DMS79 treated with DMSO at 0.1 percent for 48 hours (cell line): ENCODE measurements at places on chromosomes 16 and 17.

- no peak for DNase-seq
Measured at GRCh38 chr17:19678581-19679453, 30.3 kb downstream of the ALDH3A2 start.

DNA sequence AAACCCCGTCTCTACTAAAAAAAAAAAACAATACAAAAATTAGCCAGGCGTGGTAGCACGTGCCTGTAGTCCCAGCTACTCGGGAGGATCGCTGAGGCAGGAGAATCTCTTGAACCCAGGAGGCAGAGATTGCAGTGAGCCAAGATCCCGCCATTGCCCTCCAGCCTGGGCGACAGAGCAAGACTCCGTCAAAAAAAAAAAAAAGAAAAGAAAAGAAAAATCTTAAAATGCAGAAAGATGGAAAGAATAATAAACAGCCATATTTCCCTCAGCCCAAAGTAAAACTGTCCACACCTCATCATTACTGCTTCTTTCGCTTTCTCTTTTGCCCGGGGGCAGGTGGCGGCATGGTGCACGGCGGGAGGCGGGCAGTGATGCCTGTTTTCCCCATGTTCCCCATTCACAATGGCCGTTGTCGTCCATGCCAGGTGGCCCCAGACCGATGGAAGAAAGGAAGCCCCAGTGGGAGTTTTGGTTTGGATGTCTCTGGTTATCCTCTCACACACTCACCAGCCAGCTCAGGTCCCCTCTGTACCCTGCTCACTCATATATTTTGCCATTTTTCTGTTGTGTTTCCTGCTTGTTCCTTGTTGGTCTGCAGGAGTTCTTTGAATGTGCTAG, 37.0 kb upstream of the PEMT start:
- DNase-seq: no peak

DNA sequence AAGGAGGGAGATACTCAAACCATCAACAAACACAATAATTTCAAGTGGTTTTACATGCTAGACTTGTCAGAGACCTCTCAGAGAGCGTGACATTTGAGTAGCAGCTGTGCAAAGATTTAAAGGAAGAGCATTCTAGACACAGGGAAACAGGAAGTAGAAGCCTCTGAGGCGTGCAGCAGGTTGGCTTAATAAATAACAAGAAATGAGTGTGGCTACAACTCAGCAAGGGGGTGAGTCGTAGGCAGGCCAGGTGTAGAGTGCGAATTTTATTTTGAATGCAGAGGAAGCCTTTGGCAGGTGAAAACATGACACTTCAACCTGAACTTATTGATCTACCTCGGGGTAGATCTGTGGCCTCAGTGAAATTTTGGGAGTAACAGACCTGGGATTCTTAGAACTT, 73.2 kb upstream of the MRTFB start:
- DNase-seq: peak; percentile 65

DNA sequence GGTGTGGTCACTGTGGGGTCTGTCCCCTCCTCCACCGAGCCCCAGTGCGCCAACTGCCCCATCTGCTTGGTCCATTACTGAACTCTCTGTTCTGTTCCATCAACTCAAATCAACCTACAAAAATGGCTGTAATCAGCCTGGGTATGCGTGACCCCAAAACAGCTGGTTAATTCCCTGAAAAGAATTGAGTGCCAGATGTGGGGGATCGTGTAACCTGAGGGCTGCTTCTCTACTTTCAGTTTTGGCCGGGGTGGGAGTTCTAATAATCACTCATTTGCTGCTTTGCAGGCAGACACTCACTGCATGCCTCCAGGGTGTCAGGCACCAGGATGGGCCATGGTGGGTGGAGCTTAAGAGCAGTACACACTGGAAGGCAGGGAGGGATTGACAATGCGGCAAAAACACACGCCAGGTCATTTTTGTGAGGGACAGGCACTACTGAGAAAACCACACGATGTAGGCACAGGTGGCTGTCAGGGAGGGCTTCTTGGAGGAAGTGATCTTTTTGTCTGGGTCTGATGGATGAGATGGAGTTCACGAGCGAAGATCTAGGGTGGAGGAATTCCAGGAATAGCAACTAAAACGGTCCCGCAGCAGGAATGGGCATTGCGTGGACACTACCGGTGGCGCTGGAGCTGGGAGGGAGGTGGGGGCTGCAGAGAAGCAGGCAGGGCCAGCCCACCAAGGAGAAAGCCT, 30.4 kb upstream of the SSTR5 start:
- DNase-seq: no peak

- DNase-seq: no peak
Measured at GRCh38 chr17:78053777-78054468, 74.6 kb downstream of the TMC6 start.

GRCh38 chr16:66871840-66872239, 8.5 kb upstream of the PDP2 start:
- no peak for DNase-seq

DNA sequence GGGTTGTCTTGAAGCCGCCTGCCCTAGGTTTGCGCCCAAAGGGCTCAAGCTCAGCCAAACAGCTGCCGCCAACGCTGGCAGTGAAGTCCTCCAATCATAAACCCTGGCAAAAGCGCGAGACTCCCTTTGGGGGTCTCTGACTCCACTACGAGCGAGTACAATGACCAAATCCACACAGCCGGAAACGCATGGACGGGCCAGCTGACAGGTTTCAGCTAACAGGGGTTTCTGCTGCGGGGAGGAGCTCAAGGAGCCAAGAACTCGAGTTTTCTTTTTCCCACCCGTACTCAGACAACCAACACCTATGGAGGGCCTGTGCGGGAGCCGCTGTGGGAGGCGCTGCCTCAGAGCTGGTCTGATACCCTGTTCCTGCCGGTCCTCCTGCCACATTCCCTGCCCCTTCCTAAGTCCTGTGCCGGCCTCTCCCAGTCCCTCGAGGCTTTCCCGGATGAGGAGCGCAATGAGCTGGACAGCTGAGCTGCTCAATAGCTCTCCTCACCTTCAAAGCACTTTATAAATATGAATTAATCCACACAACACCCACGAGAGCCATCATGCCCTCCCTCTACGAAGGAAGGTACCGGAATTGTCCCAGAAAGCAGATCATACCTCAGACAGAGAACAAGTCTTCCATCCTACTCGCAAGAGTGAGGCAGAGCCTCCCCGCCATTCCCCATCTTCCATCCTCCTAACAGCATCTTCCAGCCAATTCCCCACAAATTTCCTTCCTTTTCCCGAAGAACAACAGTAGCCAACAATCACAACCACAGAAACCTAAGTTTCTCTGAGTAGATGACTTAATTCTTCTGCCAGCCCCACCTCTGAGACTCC, 6.1 kb downstream of the ABR start:
- DNase-seq: no peak

DNA sequence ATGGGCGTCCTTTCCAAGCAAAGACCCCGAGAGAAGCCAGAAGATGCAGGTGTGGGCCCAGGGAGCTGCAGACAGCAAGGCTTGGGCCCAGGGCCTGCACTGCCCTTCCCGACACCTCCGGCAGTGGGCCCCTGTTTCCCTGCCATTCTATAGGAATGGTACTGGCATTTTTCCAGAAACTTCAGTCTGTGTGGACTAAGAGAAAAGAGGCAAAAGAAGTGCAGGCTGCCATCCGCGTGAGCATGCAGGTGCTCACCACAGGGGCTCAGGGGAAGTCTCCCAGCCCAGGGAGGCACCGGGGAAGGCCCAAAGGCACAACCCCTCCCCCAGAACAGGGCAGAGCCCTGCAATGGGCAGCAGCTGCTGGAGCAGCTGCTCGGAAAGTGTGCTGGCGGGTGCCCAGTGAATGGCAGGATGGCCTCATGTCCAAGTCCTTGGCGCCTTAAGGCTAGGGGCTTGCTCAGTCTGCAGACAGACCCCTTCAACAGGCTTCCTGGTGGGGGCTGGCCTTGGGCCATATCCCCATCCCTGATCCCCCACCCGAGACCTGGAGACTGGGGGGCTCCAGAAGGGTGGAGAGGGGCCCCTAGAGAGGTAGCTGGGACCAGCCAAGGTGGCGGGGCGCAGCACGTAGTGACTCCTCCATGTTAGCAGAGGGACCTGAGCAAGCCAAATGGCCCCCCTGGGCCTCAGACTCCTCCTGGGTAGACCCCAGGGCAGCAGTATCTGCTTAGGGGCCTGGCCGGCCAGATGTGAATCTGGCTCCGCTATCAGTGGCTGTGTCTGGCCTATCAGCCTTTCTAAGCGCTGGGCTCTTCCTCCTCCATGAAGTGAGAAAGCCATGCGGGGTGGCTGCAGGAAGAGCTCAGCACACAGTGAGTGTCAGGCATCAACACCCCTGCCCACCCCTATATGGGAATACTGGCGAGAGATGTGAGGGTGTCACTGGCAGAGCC, 6.7 kb upstream of the TPPP3 start:
- no peak for DNase-seq

DNA sequence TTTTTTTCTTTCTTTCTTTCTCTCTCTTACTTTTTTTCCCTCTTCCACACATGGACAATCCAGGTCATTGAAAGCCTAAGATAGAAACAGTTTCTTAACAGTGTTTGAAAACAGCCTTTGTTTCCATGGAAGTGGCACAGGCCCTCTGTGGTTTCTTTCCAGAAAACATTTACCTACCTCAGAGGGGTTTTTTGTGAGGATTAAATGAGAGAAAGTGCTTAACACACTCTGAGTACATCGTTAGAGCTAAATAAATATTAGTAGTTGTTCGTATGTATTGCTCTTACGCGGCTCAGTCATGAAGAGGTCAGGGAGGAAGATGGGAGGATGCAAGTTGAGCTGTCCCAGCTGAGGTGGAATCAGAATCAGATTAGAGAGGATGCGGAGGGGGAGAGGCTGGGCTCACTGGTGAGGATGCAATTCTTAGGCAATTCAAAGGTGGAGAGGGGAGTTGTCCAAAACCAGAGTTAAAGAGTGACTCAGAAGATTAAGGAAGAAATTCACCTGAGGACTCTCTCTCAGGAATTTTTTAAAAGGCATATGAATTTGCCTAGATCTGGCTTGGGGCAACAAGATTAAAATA, 345.4 kb downstream of the PMP22 start:
- DNase-seq: no peak
